ENCODE measurements at places on chromosomes 4 and X.

- DNase-seq = no peak
Measured at GRCh38 chr4:90002441-90003062, 107.9 kb downstream of the MMRN1 start.

DNA sequence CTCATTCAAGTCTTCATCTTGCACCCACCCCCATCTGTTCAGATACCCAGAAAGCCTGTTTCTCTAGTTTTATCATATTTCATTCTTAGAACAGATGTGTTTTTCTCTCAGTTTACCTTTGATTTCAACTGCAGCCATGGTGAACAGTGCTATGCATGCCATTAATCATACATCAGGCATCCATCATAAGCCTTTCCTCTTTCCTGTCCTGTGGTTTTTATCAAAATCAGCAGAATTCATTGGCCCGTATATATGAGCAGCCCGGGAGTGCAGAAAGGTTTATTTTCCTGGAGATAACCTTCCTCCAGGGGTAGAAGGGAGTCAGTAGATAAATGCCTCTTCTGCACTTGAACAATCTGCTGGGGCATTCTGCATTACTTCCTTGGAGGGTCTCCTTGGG, 65.7 kb downstream of the IL21 start:
- DNase-seq = no peak

GRCh38 chrX:28880136-28880535, 292.9 kb downstream of the IL1RAPL1 start:
- no peak for DNase-seq

- DNase-seq = no peak
Measured at GRCh38 chr4:153036931-153037482, 100.9 kb downstream of the FHDC1 start.

- DNase-seq = no peak
Measured at GRCh38 chrX:10465254-10465653, 155.1 kb downstream of the MID1 start.

- no peak for DNase-seq
Measured at GRCh38 chr4:39104255-39104654, 42.2 kb downstream of the KLHL5 start.

DNA sequence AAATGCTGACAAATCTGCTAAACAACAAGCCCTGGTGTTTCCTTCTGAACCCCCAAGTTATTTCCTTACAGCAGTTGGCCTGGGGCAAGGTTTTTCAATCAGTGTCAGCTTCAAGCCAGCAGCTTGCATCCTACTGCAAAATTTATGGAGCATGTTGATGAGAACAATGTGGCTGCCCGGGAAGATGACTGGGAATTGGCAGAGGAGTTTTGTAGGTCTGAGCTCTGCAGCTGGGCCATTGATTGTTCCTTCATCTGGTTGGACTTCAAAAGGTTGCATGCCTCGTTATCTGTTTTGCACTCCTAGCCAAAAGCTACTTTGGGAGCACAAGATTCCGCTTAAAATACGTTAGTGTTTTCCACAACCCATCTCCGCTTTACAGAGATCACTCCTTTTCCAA, 1030.3 kb upstream of the LCORL start:
- DNase-seq = no peak

- DNase-seq = no peak
Measured at GRCh38 chr4:21656832-21657231, 291.7 kb downstream of the KCNIP4 start.

DNA sequence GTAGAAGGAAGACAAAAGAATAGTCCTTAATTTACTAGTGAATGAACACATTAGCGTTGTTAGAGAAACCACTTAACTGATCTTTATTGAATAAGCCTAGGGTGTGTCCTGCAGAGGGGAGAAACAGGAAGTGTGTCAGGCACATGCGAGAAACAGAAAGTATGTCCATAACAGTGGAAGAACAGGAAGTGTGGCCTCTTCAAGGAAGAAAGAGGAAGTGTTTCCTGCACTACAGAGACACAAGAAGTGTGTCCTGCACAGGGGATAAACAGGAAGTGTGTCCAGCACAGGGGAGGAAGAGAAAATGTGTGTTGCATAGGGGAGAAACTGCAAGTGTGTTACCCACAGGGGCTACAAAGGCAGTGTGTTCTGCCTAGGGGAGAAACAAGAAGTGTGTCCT, 539.6 kb upstream of the PRKX start:
- no peak for DNase-seq

- no peak for DNase-seq
Measured at GRCh38 chr4:151034829-151035228, 19.7 kb upstream of the LRBA start.

DNA sequence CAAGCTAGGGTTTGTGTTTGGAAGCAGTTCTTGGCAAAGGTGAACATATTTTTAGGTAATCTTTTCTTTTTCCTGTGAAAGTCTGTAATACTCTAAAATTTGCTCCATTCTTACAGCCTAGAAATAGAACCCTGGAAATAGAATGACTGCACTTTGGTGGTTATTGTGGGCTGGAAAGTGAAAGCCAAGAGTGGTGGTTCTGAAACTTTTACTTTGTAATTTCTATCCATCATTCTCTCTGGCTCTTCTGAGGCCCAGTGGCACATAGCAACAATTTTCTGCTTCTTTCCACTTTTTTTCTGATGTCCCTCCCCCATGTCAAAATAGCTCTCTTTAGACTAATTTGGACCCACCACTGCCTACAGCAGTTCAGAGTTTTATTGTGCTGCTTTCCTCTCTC, 300.4 kb upstream of the RPS6KA3 start:
- DNase-seq = no peak

DNA sequence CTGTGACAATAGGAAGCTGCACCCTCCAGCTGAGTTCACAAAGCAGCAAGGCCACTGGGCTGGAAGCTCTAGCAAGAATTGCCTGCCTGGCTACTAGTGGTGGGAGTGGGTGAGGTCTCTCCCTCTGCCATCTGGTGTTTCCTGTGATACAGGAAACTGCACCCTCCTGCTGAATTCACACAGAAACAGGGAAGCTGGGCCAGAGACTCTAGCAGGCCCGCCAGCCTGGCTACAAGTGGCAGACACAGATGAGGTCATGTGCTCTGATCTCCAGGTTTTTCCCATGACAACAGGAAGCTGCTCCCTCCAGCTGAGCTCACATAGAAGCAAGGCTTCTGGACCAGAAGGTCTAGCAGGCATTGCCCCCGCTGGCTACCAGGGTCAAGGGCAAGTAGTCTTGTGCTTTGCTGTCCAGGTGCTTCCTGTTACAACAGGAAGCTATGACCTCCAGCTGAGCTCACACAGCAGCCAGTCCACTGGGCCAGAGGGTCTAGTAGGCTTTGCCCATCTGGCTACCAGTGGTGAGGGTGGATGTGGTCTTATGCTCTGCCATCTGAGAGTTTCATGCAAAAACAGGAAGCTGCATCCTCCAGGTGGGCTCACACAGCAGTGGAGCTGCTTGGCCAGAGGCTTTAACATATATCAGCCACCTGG, 41.5 kb upstream of the ZXDA start:
- DNase-seq = no peak

DNA sequence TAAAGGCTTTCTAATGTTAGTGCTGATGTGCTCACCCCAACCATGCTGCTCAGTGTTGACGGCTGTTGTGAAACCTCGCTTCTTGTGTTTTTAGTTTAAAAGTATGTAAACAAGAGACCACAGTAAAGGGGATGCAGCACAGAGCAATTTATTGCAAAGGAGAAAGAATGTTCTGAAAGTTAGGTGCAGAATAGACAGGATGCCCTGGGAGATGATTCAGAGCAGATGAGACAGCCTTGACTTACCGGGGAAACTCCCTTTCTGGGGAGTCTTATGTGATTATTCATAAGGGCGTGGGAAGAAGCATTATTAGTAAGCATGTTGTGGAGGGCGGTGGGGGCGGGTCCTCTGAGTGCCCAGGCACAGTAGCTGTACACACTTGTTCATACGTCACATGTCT, 47.7 kb downstream of the EVC start:
- no peak for DNase-seq

- DNase-seq = no peak
Measured at GRCh38 chr4:164177753-164178152, 576.2 kb upstream of the SMIM31 start.

DNA sequence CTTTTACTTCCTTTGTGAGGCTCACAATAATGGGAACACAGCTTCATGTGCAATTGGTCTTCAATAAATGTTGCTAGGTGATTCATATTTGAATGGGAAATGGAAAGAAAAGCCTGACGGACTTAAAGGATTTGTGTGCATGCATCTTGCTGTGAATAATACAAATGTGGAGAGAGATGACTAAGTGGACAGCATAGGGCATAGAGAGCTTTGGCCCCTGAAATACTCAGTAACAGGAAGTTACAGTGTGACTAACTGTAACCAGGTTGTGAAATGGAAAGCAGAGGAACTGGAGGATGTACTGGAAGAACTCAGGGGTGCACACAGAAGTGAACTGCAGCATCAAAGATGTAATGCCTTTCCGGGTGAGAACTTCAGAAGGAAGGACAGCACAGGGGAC, 206.7 kb downstream of the MGST2 start:
- DNase-seq = no peak

DNA sequence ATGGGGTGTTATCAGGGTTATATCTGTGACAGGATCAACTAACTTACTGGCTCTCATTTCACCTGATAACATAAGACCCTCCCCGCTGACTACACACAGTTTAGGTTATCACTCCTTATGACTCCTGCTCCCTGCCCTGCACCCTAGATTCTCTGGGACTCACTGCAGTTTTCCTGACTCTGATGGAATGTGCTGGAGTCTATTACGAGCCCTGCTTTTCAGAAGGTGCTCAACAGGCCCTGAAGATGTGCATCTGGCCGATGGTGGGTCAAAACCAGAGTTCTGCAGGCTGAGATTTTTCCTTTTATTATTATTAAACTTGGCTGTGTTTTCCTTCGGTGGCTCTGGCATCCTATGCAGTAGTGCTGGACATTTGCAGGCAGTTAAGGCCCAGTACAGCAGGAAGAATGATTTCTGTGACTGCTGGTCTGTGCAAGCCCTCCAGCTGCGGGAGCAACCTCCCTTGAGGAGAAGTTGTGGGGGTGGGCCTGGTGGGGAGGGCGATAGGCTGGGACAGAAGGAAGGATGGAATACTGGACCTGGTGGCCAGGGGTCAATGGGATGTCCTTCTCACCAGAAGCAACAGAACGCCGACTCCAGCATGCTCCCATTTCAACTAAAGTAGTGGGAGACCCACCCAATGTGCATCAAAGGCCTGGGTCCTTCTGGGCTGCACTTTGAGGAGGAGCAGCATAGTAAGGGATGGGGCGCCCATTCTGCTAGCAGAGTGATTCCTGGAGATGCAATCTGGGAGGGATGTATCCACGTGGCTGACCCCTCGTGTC, 11.0 kb downstream of the SOD3 start:
- DNase-seq = no peak

GRCh38 chr4:26183017-26183416, 137.8 kb upstream of the RBPJ start:
- DNase-seq = no peak

- DNase-seq = no peak
Measured at GRCh38 chr4:107034091-107034995, 1.8 kb downstream of the DKK2 start.

- DNase-seq = no peak
Measured at GRCh38 chr4:147828331-147828905, 96.5 kb downstream of the ARHGAP10 start.

DNA sequence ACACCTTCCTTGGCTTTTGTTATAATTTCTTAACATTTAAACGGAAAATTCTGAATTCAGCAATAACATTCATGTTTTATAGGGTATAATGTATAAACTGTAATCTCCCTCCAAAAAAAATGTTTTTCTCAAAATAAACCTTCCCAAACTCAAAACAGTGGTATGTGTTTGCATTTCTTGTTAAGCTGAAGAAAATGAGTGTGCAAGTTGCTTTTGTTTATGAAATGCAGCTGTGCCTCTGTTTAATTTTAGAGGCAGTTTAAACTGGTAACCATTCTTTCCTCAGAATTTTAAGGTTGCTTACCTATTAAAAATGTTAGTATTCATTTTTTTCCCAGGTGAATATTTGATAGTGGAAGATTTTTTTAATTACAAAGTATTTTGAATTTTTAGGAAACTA, 105.0 kb upstream of the ANKRD50 start:
- DNase-seq = no peak

GRCh38 chrX:141989134-141989533, 85.4 kb downstream of the MAGEC1 start:
- no peak for DNase-seq

DNA sequence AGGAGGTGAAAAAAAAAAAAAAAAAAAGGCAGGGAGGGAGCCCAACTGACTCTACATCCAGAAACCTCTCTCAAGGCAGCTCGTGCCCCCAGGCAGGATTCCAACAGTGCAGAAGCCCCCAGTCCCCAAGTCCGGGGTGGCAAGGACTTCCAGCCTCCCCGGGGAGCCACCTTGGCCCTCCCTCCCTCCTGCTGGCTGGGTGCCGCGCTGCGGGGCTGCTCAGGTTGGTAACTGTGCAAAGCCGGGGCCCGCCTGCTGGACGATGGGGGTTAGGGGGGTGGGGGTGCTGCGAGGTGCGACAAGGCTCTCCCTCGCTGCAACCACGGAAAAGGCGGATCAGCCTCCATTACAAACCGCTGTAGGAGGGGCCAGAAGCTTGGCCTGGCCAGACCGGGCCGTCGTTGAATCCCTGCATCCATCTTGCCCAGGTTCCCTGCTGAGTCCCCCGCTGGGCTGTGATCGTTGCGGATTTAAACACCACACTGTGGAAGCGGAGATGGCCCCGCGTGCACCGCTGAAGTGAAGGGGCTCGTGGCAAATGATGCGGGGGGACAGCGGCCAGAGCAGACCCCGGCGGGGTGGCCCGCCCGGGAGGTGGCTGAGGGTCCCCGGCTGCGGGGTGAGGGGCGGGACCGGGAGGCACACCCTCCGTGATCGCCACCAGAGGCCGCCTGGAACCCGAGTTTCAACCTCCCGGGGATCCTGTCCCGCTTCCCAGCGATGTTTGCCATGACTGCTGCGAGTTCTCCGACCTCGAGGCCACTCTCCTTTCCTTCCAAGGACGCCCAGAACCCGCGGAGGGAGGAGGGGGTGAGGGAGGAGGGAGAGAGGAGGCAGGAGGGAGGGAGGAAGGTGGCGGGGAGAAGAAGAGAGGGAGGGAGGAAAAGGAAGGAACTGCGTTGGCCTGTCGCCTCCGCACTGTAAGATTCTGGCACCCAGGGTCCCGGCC, 58.0 kb upstream of the DDX3X start:
- DNase-seq = peak; percentile 4

- no peak for DNase-seq
Measured at GRCh38 chr4:55354648-55355047, 8.6 kb downstream of the SRD5A3 start.

- DNase-seq = no peak
Measured at GRCh38 chr4:108426493-108426892, 193.9 kb upstream of the RPL34 start.

DNA sequence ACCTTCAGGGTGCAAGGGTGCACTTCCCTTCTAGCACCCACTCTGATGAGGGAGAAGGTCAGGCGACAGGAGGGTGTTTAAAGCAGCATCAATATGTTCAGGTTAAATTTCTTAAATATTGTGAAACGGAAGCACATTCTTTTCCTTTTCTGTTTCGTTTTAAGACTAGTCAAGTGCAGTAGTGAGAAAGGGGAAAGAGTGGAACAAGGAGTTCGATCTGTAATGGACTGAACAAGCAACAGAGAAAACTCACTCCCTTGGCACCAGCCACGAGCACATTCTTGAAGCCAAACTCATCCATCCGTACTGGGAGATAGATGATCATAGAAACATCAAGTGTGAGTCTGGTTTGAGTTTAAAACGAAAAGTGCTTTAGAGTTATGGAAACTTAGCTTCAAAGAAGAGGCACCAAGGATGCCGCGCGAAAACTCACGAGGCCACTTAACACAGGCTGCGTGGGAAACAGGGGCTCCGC, 815 bp downstream of the FAM53A start:
- DNase-seq = no peak

GRCh38 chr4:62204136-62204535, 1004.0 kb downstream of the ADGRL3 start:
- DNase-seq = no peak

Measured in hematopoietic multipotent progenitor cell treated with erythropoietin and hydrocortisone succinate and interleukin-3 and kit ligand, for 15 days (in vitro differentiated cells).